ENCODE measurements at places on chromosomes 7 and 10.
A peak's percentile ranks its signal among the peaks of the same experiment; 100 is the strongest.

DNA sequence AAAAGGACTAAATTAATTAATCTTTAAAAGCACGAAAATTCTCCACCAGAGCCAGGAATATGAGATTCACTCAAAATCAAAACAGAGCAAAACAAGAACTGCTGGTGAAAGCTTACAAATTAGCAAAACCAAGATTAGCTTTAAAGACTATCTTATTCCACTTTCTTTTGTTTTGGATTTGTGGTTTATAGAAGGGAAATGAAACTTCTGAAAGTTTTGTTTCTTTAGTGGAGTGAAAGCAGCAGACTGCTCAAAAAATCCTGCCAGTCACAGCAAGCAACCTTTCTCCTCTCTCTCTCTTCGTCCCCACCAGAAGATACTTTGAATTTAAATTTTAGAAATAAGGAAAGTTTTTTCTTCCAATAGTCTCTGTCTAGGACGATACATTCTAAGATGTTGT lies 7.8 kb downstream of the ACTA2 start:
- H3K27me3 ChIP-seq, result no peaks in the 10 kb centered on the region
- DNase-seq, result no peak
- no peak overlapping the region for H3K4me3 ChIP-seq
- no peaks in the 10 kb centered on the region for H3K36me3 ChIP-seq
- no peak overlapping the region for H3K27ac ChIP-seq

DNA sequence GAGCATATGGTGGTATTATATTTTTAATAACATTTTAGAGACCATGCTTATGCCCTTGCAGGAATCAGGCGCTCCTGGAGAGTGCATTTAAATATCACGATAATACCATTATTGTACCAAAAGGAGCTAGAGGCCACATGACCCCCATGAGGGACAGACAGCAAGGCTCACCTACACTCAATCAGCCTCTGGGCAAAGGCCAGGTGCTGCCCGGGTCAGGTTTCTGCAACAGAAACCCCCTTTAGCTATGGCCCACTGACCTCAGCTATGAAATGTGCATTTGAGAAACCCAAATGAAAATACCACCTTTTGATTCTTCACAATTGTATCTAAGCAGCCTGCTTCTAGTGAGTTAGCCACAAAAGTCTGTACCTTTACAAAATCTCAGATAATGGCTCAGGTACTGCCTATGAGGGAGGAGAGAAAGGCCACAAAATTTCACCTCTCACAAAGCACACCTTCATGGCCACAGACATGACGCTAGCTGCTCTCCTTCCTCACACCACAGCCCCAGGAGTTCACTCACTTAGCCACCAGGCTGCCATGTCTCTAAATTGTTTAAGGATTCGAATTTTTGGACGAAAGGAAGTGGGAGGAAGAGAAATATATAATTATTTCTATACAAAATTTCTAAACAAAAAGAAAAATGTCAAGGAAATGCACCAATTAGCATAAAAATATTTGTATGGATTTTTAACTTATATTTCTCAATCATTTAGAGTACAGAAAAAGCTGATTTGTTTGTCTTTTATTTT lies 79.9 kb downstream of the GLI3 start:
- no peaks in the 10 kb centered on the region for H3K36me3 ChIP-seq
- H3K4me3 ChIP-seq, result no peak overlapping the region
- no peak for DNase-seq
- H3K4me1 ChIP-seq, result no peaks in the 10 kb centered on the region
- H3K27ac ChIP-seq, result no peak overlapping the region
- H3K27me3 ChIP-seq, result no peaks in the 10 kb centered on the region

DNA sequence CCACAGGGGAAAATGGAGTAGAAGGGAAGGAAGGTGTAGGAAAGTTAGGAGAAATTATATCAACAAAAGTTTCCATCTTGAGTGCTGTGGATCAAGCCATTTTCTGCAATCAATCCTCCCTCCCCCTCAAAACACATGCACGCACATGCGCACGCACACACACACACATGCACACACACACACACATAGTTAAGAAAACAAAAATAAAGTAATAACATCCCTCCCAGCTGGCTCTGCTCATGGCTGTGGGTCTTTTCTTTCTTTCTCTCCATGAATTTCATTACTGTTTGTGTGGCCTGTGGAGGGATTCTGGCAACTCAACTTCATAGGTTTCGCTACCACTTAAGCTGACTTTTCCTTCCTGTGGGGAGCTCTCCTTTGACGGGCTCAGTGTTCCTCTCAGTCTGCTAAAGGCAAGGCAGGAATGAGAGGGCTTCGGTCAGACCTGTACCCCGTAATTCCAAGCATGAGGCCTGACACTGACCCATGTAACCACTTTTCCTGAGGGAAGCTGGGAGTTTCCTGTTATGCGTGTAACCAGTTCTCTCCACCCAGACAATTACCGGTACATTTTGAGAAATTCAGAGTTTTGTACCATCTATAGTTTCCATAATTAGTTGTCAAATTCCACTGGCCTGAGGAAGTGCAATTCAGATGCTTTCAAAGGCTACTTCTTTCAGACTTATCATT lies 79.8 kb downstream of the ZNF92 start:
- peaks cover 5% of the 10 kb centered on the region for H3K4me1 ChIP-seq
- H3K36me3 ChIP-seq, result no peaks in the 10 kb centered on the region
- no peak overlapping the region for H3K27ac ChIP-seq
- H3K27me3 ChIP-seq, result no peaks in the 10 kb centered on the region

DNA sequence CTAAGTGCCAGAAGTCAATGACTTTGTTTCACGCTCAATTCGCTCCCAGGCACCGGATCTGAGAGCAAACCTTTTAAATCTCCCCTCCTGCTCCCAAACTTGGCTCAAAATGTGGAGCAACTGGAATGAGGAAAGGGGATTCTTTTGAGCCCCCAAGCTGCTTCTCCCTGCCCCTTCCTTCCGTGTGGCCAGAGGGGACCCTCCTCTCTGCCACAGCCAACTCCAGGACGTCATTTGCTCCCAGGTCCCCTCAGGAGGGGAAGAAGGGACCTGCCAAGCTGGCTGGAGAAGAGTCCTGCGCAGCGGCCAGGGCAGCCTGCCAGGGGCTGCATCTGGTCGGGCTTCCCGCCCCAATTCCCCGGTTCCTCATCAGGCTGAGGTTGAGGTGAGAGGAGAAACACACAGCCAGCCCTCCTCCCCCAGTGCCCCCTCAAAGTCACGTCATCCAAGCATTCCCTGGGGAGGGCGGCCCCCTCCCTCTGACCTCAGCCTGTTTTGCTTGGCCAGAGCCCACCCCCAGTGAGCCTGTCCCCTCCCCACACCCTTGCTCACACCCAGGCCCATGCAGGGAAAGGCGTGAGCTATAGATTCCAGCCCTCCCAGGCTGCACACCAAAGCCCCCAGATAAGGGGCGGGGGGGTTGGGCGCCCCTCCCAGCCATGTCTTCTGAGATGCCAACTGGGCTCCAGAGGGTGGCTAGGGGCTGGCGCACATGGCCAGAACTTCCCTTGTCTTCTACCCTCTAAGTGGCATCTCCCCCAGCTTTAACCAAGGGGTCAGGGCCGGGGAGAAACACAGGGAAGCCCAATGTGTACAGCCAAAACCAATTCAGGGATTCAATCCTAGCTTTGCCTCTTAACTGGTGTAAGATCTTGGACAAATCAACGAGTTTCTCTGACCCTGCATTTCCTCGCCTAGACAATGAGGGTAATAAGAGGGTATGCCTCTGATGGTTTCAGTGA lies 35.0 kb downstream of the SH3PXD2A start:
- H3K36me3 ChIP-seq, result no peaks in the 10 kb centered on the region
- peak overlapping the region; percentile 60 for H3K27ac ChIP-seq
- H3K4me3 ChIP-seq, result peak overlapping the region; percentile 46
- H3K27me3 ChIP-seq, result no peaks in the 10 kb centered on the region
- no peak for DNase-seq

DNA sequence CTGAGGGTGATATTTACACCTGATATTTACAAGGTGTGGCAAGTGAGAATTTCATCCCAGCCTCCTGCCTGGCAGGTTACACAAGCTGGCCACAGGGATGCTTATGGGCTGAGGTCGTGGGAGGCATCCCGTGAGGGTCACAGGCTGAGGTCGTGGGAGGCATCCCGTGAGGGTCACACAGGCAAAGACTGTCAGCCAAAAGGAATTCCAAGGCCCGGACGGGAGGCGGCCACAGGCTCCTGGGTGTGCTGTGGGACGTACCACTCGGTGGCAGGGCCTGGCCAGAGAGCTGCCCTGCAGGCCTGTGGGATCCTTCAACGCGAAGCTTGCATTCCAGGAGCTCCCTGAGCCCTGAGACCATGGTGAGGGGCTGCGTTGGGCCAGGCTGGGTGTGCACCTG lies 460.6 kb downstream of the DNAJB6 start:
- H3K27me3 ChIP-seq, result no peaks in the 10 kb centered on the region
- no peaks in the 10 kb centered on the region for H3K4me1 ChIP-seq
- H3K36me3 ChIP-seq, result no peaks in the 10 kb centered on the region

DNA sequence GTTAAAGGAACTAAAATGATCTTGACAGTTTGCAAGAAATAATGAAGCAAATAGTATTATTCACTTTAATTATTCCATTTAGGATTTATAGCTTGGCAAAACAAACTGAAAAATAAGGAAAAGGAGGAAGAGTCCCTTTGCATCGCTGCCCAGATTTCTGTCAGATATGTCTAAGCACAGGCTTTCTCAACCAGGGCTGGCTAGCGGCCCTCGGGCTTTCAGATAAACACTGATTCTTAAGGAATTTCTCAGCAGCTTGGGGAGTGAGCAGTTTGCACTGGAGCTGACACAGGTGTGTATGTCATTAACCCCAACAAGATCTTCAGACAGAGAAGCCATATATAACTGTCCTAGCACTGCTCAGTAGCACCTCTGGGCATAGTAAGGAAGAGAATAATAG lies 47.9 kb upstream of the SEMA3D start:
- no peaks in the 10 kb centered on the region for H3K36me3 ChIP-seq
- no peak for DNase-seq
- no peaks in the 10 kb centered on the region for H3K27me3 ChIP-seq
- no peak overlapping the region for H3K4me3 ChIP-seq

DNA sequence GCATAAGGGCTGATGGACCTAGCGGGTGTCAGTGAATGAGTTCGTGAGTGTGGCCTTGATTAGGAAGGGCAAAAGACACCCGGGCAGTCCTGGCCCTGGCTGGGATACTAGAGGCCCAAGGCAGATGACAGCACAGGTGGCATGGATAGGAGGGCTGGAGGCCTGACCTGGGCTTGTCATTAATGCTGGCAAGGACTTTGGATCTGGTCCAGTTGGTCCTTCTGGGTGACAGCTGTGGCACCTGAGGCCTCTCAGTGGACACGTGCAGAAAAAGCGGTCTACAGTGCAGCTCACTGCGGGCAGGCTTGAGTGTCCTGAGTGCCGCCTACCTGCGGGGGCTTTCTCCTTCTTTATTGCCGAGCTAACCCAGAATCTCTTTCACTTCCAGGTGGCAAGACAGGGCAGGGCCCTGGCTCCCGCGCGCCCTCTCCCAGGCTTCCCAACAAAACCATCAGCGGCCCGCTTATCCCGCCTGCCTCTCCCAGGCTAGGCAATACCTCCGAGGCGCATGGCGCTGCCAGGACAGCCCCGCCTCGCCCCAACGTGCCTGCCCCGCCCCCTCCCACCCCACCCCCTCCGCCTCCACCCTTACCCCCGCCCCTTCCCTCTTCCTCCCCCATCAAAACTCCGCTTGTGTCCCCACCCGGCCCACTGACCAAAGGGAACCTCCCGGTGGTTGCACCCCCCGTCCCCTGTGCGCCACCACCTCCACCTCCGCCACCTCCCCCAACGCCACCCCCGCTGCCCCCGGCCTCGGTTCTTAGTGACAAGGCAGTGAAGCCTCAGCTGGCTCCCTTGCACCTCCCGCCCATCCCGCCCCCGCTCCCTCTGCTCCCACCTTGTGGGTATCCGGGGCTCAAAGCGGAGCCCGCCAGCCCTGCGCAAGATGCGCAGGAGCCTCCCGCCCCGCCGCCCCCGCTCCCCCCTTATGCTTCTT lies 77.4 kb downstream of the WIPF3 start:
- H3K27me3 ChIP-seq, result no peaks in the 10 kb centered on the region
- H3K36me3 ChIP-seq, result no peaks in the 10 kb centered on the region
- peaks cover 22% of the 10 kb centered on the region for H3K4me1 ChIP-seq
- H3K27ac ChIP-seq, result peak overlapping the region; percentile 43
- DNase-seq, result no peak
- H3K4me3 ChIP-seq, result peak overlapping the region; percentile 49
